Activated CD4-positive, alpha-beta T cell treated with anti-CD3 and anti-CD28 coated beads, Interleukin-2, Interleukin-6, amounts not matched to agents 100 ng/mL and 50 ng/mL, durations not matched to agents 16 hours and 8 hours (primary cell): ENCODE measurements at places on chromosomes 7 and 10.

DNA sequence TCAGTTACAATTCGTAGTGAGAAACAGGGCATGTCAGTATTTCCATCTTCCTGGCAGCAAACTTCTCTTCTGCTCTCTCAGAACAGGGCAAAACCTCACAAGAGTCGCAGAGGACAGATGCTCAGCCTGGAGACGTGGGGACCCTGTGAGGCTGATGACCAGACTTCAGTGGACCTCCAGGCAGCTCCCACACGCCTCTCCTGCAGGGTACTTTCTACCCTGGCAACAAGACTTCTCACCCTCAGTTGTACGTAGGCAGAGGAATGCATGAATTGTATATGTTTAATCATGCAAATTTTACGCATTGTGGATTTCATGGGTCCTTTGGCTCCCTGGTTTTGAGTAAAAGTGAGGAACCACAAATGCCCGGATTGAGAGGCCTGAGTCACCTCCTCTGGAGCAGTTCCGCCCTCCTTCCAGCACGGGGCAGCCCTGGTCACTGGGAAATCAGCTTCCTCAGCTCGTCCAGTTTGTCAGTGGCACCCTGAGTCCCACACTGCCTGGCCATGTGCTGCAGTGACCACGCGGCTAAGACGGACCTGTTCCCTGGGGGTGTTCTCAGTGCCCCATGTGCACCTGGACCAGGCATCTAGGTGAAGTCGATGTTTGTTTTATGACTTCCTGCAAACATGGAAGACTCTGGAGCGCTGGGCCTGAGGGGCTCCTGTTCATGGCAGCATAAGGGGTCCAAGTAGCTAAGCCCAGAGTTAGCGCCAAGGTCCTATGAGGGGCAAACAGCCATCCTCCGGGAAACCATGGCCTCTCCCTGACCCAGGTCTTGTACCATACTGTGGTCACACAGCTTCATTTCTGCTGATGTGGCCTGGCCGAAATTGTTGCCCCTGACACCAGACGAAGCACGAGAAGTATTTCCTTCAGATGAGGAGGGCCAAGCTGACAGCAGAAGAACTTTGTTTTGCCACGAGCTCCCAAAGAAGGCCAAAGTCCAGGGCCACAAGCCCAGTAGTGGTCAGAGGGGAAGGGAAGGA is 165.1 kb downstream of the TNS3 start:
- no peak for DNase-seq

DNA sequence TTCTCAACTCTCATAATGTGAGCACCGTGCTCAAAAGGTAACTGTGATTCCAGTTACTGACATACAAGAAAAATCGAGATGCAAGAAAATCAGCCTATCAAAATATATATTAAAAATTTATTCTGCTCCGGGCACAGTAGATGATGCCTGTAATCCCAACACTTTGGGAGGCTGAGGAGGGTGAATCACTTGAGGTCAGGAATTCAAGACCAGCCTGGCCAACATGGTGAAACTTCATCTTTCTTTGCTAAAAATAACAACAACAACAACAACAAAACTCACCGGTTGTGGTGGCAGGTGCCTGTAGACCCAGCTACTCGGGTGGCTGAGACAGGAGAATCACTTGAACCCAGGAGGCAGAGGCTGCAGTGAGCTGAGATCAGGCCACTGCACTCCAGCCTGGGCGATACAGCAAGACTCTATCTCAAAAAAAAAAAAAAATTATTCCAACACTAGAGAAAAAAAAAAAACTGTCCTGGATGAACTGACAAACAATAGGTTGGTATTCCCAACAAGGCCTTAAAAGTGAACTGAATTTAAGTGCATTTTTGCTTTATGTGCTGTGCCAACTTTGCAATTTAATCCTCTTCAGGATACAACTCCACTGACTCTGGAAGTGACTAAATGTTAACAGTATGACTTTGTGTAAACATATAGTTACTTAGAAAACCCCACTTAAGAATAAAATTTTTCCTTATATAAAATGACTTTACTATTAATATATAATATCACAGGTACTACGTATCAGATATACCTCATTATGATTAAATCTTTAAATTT is 51.1 kb downstream of the JMJD1C start:
- DNase-seq = no peak

DNA sequence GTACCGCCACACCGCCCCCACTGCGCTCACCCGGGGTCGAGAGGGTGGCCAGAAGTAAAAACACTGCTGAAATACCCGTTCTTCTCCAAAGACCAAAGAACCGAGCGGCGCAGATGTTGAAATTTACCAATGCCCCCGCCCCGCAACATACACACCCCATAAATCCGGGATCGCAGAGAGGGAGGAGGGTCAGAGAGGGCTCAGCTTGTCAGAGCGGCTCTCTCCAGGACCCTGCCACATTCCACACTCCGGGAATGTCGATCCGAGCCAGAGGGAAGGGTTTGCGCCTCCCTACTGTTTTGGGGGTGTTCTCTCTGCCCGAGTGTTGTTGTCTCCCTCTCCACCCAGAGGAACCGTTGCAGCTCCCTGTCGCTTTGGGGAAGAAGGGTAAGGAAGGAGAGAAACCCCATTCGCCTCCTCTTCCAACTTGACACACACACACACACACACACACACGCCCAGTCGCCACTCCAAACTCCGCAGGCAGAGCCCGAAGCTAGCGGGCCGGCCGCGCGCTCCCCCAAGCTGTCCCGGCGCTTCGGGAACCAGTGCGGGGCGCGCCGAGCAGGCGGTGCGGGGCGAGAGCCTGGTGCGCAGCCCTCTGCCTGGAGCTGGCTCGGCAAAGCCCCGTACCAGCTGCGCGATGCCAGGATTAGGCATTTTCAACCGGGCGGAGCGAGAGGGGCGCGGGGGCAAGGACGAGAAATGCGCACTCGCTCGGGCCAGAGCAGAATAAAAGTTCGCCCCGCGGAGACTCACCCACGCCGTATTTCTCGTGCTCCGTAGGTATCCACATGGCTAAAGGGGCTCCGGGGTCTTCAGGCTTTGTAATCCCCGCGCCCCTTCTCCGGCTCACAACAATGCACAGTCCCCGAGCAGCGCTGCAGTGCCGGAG is 609 bp downstream of the DOCK4 start:
- peak; percentile 28 for DNase-seq

DNA sequence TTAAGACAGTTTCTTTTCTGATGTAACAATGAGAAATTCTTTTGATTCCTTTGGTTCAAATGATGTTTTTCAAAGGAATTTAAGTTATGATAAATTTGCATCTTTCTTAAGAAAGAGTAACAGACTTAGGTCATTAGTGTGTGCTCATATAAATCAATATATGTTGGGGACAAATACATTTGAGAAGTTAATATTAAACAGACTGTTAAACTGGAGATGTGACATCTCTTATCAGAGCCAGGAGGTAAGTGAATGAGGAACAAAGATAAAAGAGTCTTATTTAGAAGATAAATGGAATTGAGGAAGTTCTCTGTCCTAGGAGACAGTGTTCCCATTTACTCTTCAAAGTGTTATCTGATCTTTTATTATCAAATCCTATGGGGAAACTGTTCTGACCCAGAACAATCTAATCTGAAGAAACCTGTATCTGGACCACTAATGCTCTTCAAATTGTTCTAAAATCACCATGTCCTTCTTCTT is 104.8 kb upstream of the LAMB4 start:
- DNase-seq = no peak

DNA sequence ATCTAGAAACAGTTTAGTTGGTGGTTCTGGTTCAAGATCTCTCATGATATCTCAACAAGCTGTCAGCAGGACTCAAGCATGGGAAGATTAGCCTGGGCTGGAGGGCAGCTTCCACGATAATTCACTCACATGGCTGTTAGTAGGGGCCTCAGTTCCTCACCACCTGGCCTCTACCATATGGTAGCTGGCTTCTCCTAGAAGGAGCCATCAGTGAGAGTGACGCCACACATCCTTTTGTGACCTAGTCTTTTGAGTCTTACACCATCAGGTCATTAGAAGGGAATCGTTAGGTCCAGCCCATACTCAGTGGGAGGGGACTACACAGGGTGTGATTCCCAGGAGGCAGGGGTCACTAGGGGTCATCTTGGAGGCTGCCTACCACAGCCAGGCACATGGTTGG is 239.3 kb upstream of the PLPP4 start:
- DNase-seq = no peak
